ENCODE measurements at places on chromosomes 11 and 22.

DNA sequence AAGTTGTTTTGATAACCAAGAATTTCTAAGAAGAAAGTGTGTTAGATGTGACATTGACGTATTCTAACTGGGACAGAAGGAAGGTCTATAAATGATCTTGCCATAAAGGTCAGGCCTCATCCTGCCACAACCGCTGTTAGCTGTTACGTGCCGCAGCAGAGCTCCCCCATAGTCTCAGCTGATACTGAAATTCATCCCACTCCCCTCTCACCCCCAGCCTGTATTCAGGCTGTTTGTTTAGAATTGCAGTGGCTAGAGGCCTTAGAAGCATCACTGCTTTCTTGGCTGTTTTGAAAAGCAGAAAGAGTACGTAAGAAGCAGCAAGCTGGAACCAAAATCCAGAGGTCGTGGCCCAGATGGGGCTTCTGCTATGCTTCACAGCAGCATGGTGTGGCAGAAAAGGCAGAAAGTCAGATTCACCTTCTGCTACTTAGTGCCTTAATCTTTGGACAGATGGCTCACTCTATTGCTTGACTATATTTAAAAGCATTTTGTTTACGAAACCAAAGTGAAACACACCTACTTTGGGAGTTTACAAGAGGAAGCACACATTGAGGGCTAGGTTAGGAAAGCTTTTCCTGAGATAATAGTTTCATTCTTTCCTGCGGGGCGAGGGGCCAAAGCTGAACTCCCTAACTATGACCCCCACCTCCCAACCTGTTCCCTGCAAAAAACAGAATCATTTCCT lies 950 bp upstream of the LAYN start:
- H3K27me3 ChIP-seq: peaks cover 2% of the 10 kb centered on the region
- no peak overlapping the region for H3K27ac ChIP-seq
- H3K4me1 ChIP-seq: no peaks in the 10 kb centered on the region
- no peak overlapping the region for H3K4me3 ChIP-seq
- DNase-seq: no peak

GRCh38 chr11:71432761-71433647 lies 15.2 kb downstream of the DHCR7 start:
- H3K4me3 ChIP-seq: no peak overlapping the region
- peaks cover 16% of the 10 kb centered on the region for H3K36me3 ChIP-seq
- DNase-seq: no peak
- H3K27ac ChIP-seq: no peak overlapping the region
- no peaks in the 10 kb centered on the region for H3K27me3 ChIP-seq

- H3K4me3 ChIP-seq: no peak overlapping the region
- no peak overlapping the region for H3K27ac ChIP-seq
- DNase-seq: peak; percentile 81
Observed at GRCh38 chr22:37661160-37661924, 2.8 kb downstream of the PDXP start.

DNA sequence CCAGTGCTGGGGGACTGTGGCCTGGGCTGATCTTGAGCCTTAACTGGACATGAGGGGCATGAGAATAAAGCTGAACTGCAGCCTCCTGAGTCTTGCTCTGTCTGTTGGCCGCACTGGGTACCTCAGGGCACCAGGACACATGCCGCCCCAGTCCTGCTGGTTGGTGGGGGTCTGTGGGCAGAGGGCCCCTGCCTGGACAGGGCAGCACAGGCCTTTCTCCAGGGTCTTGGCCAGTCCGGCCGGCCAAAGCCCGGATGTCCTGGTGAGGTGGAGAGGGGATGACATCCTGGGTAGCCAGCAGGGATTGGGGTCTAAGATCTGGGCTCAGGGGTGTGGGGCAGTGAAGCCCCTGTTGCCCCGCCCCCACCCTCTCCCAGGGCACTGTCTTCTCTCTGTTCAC lies 1.5 kb upstream of the RPS6KA4 start:
- no peak overlapping the region for H3K4me3 ChIP-seq
- H3K27ac ChIP-seq: no peak overlapping the region
- DNase-seq: no peak
- H3K36me3 ChIP-seq: peaks cover 5% of the 10 kb centered on the region
- no peaks in the 10 kb centered on the region for H3K27me3 ChIP-seq
- H3K4me1 ChIP-seq: peaks cover 50% of the 10 kb centered on the region

- H3K36me3 ChIP-seq: no peaks in the 10 kb centered on the region
- DNase-seq: no peak
- no peaks in the 10 kb centered on the region for H3K4me1 ChIP-seq
- H3K27ac ChIP-seq: no peak overlapping the region
- no peak overlapping the region for H3K4me3 ChIP-seq
Observed at GRCh38 chr11:82675838-82676237, 57.8 kb downstream of the FAM181B start.

GRCh38 chr11:63683133-63683991 lies 2.1 kb downstream of the RTN3 start:
- peak overlapping the region; percentile 72 for H3K27ac ChIP-seq
- peak overlapping the region; percentile 97 for H3K4me3 ChIP-seq
- no peaks in the 10 kb centered on the region for H3K27me3 ChIP-seq
- no peaks in the 10 kb centered on the region for H3K36me3 ChIP-seq
- DNase-seq: peak; percentile 69
- peaks cover 37% of the 10 kb centered on the region for H3K4me1 ChIP-seq

DNA sequence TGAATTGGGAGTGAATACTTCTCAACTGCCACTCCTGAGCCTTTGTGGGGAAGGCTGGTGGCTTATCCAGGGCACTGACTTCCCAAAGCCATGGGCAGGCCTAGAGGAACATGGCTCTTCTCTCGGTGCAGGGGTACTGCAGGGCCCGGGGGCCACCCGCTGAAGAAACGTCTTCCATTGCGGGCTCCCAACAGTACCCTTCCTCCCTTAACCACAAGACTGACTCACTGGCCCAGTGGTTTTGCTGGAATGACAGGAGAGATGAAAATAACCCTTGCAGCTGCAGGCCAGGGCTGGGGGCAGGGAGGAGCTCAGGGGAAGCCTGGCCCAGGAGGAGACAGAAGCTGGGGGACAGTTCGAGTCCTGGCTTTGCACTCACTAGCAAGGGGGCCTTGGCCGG lies 13.5 kb downstream of the TXN2 start:
- peaks cover 63% of the 10 kb centered on the region for H3K4me1 ChIP-seq
- no peak overlapping the region for H3K4me3 ChIP-seq

DNA sequence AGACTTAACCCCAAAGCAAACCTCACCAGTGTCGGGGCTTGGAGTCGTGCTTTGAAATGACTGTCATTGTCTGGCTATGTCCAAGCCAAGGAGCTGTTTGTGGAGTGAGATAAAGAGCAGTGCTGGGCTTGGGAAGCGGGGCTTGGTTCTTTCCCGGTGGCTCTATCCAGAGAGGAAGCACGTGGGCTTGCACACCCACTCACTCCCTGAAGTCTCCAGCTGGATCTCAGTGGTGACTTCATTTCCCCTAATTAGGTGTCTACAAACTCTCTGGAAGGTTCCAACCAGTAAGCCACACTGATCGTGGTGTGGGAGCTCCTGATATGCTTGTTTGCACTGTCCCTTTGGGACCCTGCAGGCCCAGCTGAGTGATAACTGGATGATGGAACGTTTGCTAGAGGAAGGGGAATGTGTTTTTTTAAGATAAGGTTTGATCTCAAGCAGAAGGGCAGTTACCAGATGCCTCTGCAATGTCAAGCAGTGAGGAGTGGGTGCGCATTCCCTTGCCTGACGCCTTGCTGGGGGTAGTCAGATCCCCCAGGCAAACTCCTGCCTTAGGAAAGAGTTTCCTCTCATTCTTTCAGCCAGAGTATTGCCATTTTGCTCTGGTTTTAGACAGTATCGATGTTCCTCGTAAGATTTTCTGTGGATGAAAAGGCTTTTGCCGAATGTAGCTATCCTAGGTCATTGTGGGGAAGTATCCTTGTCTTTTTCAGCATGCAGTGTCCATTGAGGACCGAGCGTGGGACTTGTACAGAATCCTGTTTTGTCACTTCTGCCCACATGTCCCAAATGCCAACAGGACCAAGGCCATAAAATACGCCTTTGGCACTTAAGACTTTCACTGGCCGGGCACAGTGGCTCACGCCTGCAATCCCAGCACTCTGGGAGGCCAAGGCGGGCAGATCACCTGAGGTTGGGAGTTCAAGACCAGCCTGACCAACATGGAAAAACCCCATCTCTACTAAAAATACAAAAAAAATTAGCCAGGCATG lies 90.9 kb downstream of the MICAL2 start:
- H3K4me1 ChIP-seq: no peaks in the 10 kb centered on the region
- H3K27me3 ChIP-seq: no peaks in the 10 kb centered on the region
- peak; percentile 94 for DNase-seq
- no peak overlapping the region for H3K4me3 ChIP-seq
- no peak overlapping the region for H3K27ac ChIP-seq
- H3K36me3 ChIP-seq: no peaks in the 10 kb centered on the region

DNA sequence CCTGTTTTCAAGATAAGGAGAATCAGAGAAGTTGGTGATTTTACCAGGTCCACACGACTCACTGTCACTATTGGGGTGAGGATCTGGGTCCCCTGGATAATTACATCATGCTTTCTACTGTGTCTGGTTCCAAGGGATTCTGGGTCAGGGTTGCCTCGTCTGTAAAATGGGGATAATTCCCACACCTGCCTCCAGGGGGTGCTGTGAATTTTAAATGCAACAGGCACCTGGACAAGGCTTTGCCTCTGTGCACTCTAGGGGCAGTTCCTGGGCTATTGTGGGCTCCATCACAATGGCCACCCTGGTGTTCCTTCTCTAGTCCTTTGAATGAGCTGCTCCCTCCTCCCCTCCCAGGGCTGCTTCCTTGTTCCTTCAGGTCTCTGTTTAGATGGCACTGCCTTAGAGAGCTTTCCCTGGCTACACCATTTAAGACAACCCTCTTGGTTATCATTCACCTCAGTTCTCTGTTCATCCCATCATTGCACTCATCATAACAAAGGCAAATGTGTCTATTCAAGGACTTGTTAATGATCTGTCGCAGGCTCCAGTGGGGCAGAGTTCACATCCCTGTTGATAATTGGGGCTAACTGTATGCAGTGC lies 178.6 kb downstream of the MIAT start:
- no peaks in the 10 kb centered on the region for H3K27me3 ChIP-seq
- peak; percentile 31 for DNase-seq
- H3K27ac ChIP-seq: no peak overlapping the region
- no peaks in the 10 kb centered on the region for H3K4me1 ChIP-seq

GRCh38 chr11:100712583-100712982 lies 25.5 kb downstream of the ARHGAP42 start:
- H3K36me3 ChIP-seq: no peaks in the 10 kb centered on the region
- DNase-seq: no peak
- no peak overlapping the region for H3K27ac ChIP-seq
- H3K4me3 ChIP-seq: no peak overlapping the region

GRCh38 chr22:37659066-37659896 lies 758 bp downstream of the PDXP start:
- H3K27ac ChIP-seq: peak overlapping the region; percentile 60
- peaks cover 38% of the 10 kb centered on the region for H3K4me1 ChIP-seq
- H3K27me3 ChIP-seq: no peaks in the 10 kb centered on the region
- H3K4me3 ChIP-seq: peak overlapping the region; percentile 75
- DNase-seq: peak; percentile 61
- no peaks in the 10 kb centered on the region for H3K36me3 ChIP-seq

DNA sequence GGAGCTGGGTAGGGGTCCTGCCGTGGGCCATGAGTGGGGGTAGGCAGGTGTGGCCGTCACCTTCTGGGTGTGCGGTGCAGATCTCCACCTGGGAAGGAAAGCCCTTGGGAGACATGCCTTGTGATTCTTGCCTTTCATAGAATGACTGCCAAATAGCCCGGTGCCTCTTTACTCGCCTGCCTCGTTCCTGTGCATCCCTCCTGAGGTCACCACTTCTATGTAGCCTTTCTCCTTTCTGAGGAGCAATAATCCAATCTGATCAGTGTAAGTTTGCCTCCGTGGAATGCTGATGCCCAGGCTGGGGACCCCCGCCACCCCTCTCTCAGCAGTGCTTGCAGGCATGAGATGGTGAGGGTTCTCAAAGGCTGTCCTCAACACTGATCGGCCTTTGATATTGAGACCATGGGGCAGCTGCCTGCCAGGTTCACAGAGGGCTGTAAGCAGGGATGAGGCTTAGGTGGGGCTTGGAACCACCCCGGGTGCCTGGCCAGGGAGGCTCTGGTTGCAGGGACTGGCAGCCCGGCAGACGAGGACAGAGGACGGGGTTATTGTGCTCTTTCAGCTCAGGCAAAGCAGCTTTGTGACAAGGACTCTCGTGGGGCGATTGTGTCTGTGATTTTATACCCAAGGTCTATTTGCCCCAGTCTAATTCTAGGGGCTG lies 86.1 kb upstream of the WNT7B start:
- peaks cover 44% of the 10 kb centered on the region for H3K27me3 ChIP-seq
- DNase-seq: no peak
- no peak overlapping the region for H3K27ac ChIP-seq
- H3K4me1 ChIP-seq: peaks cover 26% of the 10 kb centered on the region
- H3K4me3 ChIP-seq: no peak overlapping the region
- H3K36me3 ChIP-seq: no peaks in the 10 kb centered on the region

DNA sequence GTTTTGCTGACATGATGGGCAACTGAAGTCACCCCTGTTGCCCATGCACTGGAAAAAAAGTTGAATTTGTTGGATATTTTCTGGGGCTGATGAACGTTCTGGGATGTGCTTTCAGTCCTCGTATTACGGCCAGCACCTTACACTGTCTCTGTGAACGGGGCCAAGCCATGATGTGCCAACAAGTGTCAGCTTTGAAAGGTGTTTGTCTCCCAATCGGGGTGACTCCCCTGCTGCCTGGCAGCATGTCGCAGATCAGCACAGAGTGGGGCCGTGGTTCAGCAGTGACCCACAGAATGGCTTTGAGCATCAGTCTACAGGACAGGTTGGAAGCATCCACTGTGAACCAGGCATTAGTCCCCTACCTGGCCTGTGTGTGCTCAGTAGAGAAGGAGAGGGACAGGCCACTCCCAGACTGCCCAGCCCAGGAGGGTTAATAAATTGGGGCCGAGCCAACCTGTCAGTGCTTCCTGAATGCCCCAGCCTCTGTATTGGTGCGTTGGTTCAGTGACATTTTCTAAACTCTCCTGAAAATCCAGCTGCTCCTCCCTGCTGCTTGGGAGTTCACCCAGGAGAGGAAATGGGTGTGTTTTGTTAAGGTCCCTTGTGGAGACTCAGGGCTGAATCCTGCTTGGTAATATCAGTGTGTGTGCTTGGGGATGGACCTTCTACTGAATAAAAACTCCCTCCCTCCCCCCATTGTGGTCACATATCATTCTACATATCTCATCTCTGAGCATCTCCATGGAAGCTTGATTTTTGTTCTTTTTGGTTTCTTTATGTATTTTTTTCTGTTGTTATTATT lies 50.7 kb upstream of the TTC12 start:
- no peak overlapping the region for H3K4me3 ChIP-seq
- H3K36me3 ChIP-seq: no peaks in the 10 kb centered on the region

DNA sequence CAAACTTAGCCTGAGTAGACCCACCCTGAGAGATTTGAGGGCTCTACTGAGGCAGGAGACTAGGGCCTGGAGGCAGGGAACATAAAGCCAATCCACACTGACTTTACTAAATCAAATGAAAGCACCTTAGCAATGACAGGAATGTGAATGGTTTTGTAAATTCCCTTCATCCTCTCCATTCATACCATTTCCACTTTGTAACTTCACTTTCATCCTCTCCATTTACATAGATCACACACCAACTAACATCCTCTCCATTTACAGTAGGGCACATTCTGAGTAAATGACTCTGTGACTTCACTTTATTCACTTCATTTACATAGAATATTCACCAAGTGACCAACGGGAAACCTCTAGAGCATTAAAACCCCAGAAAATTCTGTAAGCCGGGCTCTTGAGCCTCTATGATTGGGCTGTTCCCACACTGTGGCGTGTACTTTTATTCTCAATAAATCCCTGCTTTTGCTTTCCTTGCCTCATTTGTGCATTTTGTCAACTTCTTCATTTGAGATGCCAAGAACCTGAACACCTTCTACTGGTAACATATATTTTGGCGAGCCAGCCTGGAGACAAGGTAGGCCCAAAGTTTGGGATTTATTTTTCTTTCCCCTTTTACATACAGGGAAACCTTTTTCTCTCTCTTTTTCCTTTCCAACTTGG lies 82.9 kb downstream of the PIWIL4 start:
- DNase-seq: no peak
- H3K4me3 ChIP-seq: no peak overlapping the region
- H3K36me3 ChIP-seq: no peaks in the 10 kb centered on the region
- H3K27ac ChIP-seq: no peak overlapping the region
